ENCODE measurements at places on chromosomes 1 and 21. TPM values are rescaled to one million over a fixed set of nuclear protein-coding genes. Genes with fewer than 3 reads are reported as not detected.
A peak's percentile ranks its signal among the peaks of the same experiment; 100 is the strongest.

DNA sequence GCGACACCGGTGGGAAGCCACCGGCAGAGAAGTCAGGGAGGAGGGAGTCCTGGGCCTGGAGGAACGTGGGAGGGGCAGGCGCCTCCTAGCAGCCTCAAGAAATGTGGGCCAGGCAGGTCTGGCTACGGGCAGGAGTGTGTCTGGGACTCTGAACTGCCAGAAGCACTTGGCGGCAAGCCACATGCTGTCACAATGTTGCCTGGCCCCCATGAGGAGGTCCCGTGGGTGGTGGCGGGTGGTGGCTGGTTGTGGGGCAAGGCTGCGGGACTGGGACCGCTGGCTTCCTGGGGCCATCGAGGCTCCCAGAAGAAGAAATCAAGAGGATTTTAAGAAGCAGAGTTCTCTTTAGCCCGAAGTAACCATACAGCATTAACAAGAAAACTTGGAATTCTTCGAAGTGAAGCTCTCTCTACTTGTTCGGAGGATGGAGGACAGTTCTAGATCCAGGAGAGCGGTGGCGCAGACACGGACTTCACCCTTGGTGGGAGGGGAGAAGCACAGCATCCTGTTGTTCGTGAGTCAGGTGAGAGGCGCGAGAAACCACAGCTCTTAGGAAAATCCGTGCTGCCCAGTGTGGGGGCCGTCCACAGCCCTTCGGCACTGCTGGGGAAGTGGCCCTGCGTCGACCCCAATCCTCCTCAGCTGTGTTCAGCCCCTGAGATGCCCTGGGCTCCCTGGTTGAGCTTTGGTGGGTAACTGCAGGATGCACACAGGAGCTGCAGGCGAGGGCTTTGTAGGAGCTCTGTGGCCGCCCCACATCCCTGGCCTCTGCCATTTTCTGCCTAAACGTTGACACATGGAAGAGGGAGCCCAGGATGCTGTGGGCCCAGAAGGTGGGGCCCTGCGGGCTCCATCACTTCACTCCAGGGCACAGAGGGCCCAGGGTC is 12.4 kb downstream of the SKI start:
- no peaks in the 10 kb centered on the region for H3K27me3 ChIP-seq
- H3K36me3 ChIP-seq = no peaks in the 10 kb centered on the region
- H3K4me3 ChIP-seq = no peak overlapping the region
- H3K27ac ChIP-seq = no peak overlapping the region
- no peaks in the 10 kb centered on the region for H3K4me1 ChIP-seq

GRCh38 chr1:7932524-7933138 is 8.0 kb downstream of the TNFRSF9 start:
- H3K27ac ChIP-seq = no peak overlapping the region
- H3K4me1 ChIP-seq = no peaks in the 10 kb centered on the region
- H3K27me3 ChIP-seq = no peaks in the 10 kb centered on the region
- H3K36me3 ChIP-seq = no peaks in the 10 kb centered on the region
- no peak overlapping the region for H3K4me3 ChIP-seq
- no peak for DNase-seq

GRCh38 chr1:82161700-82162141 is 361.0 kb downstream of the ADGRL2 start:
- H3K4me1 ChIP-seq = no peaks in the 10 kb centered on the region
- no peak overlapping the region for H3K4me3 ChIP-seq
- H3K27ac ChIP-seq = no peak overlapping the region
- no peaks in the 10 kb centered on the region for H3K27me3 ChIP-seq
- no peaks in the 10 kb centered on the region for H3K36me3 ChIP-seq
- no peak for DNase-seq

GRCh38 chr1:23793861-23794731 is 3.2 kb downstream of the LYPLA2 start:
- peak overlapping the region; percentile 59 for H3K27ac ChIP-seq
- no peak for DNase-seq
- no peaks in the 10 kb centered on the region for H3K27me3 ChIP-seq
- H3K36me3 ChIP-seq = no peaks in the 10 kb centered on the region
- H3K4me1 ChIP-seq = peaks cover 12% of the 10 kb centered on the region

- H3K27ac ChIP-seq = no peak overlapping the region
- DNase-seq = no peak
Observed at GRCh38 chr1:71294178-71294577, 213.3 kb upstream of the ZRANB2 start.

GRCh38 chr1:27071049-27071416 is 58.4 kb upstream of the TENT5B start:
- H3K36me3 ChIP-seq = no peaks in the 10 kb centered on the region
- DNase-seq = no peak
- H3K27ac ChIP-seq = no peak overlapping the region
- H3K4me1 ChIP-seq = no peaks in the 10 kb centered on the region

Gene LRRN2
- total RNA-seq = not detected

DNA sequence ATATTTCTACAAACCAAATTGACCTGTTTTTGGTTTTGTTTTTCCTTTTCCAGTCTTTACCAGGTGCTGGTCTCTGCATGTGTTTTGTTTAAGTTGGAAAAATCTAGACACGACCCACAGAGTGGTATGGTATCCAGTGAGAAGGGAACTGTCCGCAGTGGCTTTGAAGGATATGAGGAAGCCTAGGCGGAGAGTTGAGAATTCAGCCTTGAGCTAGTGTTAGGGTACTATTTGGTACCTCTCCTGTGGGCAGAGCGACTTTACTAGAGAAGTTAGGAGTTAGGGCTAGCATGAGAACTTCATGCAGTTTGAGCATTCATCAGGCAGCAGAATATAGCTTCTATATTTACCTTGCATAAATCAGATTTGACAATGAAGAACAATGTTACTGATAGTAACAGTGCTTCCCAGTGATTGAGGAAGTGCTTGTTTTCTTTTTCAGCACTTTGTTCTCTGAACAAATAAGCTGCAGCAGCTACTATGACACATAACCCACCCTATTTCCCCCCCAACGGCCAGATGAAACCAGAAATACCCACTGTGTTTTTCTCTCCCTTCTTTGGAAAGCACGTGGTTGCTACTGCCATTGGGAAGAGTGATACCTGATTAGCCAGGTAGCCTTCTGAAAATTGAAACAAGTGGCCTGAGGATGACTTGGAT is 19.0 kb downstream of the MRPS6 start:
- H3K36me3 ChIP-seq = peaks cover 1% of the 10 kb centered on the region
- H3K27me3 ChIP-seq = no peaks in the 10 kb centered on the region
- DNase-seq = no peak
- no peak overlapping the region for H3K4me3 ChIP-seq
- no peak overlapping the region for H3K27ac ChIP-seq

- H3K27ac ChIP-seq = peak overlapping the region; percentile 39
- DNase-seq = no peak
- H3K4me3 ChIP-seq = no peak overlapping the region
Observed at GRCh38 chr1:27001570-27002360, 8.3 kb downstream of the TRNP1 start.

DNA sequence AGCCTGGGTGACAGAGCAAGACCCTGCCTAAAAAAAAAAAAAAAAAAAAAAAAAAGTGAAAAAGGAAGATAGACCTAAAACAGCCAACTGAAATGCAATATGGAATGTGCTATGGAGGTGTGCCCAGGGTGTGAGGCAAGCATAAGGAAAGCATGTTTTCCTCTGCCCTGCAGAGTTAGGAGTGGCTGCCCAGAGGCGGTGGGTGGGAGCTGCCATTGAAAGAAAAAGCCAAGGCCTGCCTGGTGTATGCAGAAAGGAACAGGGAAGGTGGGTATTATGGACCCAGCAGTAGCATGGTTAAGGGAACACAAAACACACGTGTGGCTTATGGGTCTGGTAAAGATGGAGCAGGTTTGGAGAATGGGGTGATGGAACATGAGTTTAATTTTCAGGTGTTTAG is 8.9 kb downstream of the CD244 start:
- no peaks in the 10 kb centered on the region for H3K36me3 ChIP-seq
- no peak overlapping the region for H3K27ac ChIP-seq
- DNase-seq = no peak

Gene LYPD8
- total RNA-seq = not detected
